ENCODE measurements at places on chromosomes 7 and 10.

DNA sequence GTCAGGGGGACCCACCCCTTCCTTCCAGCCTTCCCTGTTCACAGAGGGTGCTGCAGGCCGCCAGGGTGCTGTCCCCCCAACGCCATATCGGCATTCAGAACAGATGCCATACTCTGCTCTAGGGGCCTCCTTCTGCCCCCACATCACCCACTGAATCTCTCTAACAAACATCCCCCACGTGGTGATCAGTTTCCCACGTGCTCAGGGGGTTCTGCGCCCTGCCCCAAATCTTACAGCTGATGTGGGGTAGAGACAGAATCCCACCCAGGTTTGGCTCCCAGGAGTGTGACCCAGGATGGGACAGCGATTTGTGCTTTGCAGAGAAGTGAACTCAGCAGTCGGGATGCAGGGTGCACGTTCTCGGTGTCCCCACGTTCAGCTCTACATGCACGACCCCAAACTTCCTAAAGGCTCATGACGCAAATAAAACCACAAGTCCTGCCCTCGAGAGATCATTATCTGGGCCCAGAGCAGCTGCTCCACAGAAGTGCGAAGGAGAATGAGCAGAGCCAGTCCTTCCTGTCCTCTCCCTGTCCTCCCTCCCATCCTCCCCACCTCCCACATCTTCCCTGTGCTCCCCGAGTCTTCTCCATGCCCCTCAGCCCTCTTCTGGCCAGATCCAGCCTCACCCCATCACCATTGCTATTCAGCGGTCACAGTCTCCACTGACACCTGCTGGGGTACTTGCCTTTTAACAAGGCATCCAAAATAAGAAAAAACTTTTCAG lies 423.4 kb downstream of the DNAJB6 start:
- no peak for DNase-seq

DNA sequence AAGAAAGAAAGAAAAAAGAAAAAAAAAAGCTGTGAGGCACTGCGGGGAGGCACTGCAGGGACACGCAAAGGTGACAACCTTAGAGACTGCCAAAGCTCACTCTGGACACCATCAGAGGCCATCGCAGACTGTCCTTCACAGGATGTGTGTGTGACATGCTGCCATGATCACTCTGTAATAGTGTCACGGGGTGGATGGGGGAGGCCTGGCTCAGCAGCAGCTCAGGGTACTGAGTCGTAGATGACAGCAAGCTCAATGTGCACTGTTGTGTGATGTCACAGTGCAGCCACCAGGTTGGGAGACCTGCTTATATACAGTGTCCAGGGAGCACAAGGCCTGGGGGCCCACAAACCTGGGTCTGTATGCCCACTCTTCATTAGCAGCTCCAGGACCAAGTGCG lies 83.3 kb downstream of the SLIT1 start:
- no peak for DNase-seq

GRCh38 chr10:99799613-99800012 lies 17.2 kb downstream of the ABCC2 start:
- no peak for DNase-seq

GRCh38 chr7:28835800-28836199 lies 122.3 kb downstream of the TRIL start:
- no peak for DNase-seq

- DNase-seq = no peak
Observed at GRCh38 chr7:134470864-134471263, 12.0 kb upstream of the AKR1B1 start.

GRCh38 chr7:151129960-151130591 lies 37.4 kb downstream of the GBX1 start:
- DNase-seq = no peak

- no peak for DNase-seq
Observed at GRCh38 chr10:59284118-59284975, 78.0 kb downstream of the FAM13C start.

DNA sequence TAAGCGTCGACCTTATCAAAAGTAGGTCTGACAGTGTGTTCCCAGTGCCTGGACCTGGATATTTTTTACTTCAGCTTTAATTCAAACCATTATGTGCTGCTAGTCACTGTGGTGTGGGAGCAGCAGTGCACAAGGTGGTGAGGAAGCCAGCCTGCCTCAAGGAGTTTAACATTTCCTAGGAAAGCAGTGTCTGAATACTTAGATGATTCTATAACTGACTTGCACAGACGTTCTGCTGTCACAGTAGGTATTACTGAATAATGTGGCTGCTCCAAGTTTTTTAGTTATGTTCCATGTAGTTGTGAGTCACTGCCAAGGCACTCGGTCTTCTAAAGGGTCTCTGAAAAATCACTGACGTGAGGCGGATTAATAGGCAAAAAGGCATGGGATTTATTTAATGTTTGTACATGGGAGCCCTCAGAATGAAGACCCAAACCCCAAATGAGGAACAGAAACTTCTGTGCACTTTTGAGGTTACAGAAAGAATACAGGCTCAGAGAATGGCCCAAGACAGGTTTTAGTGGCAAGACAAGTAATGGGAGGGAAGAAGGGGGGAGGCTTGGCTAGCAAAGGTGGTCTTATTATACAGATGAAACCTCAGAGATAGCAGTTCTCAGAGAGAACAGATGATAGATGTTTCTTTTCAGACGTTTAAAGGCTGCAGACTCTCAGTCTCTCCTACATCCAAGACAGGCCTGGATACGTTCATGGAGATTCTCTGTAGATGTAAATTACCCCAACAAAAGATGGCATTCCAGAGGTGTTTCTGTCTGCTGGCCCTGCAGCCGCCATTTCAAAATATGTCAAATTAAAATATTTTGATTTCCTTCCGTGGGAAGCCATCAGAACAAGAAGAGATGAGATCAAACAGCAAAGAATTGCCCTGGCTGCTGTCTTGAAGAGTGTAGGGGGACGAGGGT lies 209.3 kb downstream of the SDK1 start:
- no peak for DNase-seq
